ENCODE measurements at places on chromosomes 1 and 21.

DNA sequence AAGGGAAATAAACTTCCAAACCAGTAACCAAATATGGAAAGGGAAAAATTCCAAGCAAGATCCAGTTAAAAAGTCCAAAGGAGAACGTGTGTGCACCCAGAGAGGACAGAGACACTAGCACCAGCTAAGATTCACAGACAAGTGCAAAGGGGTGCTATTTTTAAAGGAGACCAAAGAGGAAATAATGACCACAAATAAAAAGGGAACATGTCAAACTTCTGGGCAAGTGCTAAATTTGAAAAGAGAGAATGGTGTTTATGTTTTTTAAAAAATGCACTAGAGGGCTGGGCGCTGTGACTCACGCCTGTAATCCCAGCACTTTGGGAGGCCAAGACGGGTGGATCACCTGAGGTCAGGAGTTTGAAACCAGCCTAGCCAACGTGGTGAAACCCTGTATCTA, 8.6 kb downstream of the JAM2 start:
- no peak for DNase-seq

DNA sequence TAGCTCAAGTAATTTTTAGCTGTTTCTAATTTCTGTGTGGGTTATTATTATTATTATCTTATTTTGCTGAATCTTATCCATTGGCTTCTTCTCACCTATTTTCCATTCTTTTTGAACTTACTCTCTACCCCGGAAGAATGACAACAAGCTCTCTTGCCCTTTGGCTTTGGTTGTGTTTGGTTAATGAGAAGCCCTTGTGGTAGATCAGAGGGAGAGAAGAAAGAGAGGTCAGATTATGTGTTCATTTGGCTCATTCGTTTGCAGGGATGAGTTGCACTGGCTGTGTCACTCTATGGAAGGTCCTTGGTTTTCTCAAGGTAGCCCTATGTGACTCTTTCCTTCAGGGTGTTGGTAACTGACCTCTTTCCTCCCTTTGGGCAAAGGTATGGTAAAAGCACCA, 391.9 kb downstream of the LMO4 start:
- no peak for DNase-seq

DNA sequence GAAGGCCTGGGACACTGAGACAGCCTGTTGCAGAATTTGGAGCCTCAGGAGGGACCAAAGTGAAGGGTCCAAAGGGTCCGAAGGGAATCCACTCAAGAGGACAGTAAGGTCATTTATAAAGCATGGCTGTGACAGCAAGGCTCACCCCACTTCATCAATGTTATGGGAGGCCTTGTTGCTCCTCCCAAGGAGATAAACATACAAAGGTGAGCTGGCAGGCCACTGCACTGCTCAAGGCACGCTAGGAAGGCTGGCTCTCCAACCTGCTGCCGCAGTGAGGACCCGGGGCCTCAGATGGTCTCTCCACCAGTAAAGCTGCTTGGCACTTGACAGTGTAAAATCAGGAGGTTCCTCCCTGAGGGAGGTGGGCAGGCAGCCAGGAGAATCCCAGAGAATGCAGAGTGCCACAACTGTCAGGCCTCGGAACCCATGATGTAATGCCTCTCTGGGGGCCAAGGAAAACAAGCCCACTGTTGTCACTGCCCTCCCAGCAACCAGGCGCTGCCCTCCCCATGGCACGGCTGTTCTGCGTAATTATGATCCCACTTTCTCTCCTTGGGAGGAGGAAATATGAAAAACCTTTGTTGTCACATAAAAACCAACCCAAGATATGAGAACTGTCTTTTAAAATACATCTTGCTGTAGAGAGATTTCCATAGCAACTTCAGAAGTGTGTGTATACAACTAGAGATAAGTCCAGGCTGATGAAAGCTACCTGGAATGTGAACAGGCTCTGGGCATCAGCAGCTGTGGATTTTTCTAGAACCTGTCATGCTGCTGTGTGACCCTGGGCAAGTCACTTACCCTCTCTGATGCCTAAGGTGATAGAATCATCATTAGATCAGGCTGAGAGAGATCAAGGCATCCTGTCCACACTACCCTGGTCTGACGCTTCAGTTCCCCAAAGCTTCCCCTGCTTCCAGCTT, 102.5 kb downstream of the KCNN3 start:
- DNase-seq, result peak; percentile 68

GRCh38 chr1:116112388-116113140, 1.4 kb downstream of the MAB21L3 start:
- no peak for DNase-seq

GRCh38 chr1:177830531-177831135, 139.2 kb downstream of the SEC16B start:
- no peak for DNase-seq

- peak; percentile 46 for DNase-seq
Measured at GRCh38 chr1:56146449-56146848, 432.9 kb downstream of the PLPP3 start.

DNA sequence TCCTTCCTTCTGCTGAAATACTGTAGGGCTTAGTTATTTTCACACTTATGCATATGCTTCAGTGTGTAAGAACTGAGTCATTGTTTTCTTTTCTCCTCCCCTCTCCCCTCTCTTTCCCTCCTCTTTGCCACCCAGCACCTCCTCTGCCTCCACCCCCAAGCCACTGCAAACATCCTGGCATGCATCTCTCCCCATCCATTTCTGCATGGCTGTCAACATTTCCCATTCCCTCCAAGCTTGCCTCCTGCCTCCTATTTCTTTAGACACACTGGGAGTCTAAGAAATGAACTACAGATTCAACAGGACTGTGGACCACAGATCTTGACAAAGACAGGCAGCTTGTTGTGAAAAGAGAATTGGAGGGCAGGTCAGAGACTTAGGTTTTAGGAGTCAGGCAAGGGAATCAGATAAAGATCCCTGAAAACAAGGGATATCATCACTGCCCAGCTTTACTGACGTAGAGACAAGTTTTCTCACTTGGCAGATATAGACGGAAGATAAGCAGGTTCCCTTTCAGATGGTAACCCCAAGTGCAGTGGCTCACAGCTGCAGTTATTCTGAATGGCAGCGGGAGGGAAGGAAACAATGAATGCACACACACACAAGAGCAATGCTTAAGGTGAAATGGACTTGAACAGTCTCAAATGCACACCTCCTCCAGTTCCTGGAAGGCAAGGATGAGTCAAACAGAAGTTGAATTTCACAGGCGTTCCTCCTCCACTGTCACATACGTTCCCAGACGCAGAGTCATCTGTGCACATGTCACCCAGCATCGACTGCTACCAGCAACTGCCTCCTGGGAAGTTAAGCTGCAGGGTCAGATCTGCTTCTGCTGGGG, 56.1 kb downstream of the HIVEP3 start:
- DNase-seq, result no peak

- DNase-seq, result no peak
Measured at GRCh38 chr21:35171385-35171784, 122.3 kb upstream of the RUNX1 start.

GRCh38 chr1:111247125-111247838, 19.8 kb downstream of the CHI3L2 start:
- DNase-seq, result no peak

- no peak for DNase-seq
Measured at GRCh38 chr21:44466996-44467858, 11.9 kb downstream of the LRRC3 start.

GRCh38 chr1:191629836-191630235, 528.4 kb upstream of the RGS18 start:
- no peak for DNase-seq

DNA sequence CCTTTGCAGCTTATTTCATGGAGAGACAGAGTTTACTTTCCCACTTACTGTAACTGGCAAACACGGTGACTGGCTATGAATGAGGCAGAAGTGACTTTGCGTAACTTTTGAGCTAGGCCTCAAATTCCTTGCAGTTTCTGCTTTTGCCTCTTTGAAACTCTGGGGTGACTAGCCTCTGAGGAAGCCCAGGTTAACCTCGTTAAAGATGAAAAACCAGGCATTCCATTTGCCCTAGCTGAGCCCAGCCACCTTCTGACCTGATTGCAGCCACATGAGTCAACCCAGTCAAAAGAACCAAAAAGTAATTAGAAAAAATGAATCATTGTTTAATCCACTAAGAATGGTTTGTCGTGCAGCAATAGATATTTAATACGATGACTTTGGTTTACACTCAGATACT, 20.4 kb downstream of the PRMT6 start:
- DNase-seq, result no peak

- DNase-seq, result no peak
Measured at GRCh38 chr1:247448107-247448791, 9.7 kb downstream of the OR2B11 start.

DNA sequence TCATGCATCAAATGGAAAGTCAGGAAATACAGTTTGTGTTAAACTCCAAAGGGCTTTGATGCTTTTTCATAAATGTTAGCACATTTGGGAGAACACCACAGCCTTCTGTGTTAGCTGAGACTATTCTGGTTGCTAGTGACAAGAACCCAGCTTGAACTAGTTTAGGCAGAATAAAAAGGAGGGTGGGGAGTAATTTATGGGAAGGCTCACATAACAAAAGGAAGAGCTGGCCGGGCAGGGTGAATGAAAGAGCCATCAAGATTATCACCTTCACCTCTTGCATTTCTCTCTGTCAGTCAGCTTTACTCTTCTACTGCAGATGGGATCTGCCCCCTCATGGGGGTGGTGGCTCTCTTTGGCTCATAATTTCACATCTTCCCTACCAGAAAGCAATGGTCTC, 75.4 kb upstream of the VTCN1 start:
- DNase-seq, result no peak

DNA sequence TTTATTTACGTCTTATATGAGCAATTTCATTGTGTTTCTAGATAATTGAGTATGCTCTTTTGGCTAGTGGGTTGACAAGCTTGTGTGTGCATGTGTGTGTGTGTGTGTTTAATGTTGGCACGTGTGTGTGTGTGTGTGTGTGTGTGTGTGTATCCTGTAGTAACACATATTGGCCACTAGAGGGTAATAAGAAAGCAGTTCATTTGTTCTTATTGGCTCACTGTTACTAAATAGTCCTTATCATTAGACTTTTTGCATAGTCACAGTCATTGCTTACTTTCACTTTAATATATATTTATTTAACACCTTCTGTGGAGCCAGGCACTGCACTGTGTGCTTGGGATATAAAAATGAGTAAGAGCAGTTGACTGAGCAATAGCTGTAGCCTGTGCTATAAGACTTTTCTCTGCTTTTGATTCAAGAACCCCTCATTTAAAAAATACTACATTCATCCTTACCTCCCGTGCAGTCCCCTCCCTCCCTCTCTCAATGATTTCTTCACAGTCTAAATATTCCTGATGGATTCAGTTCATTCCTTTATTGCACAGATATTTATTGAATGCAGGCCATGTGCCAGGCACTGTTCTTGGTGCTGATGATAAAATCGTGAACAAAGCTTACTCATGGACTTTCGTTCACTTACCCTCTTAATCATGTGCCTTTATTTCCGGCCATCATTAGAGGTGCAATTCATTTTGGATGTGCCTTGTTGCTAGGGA, 96.7 kb downstream of the DYRK1A start:
- DNase-seq, result no peak

DNA sequence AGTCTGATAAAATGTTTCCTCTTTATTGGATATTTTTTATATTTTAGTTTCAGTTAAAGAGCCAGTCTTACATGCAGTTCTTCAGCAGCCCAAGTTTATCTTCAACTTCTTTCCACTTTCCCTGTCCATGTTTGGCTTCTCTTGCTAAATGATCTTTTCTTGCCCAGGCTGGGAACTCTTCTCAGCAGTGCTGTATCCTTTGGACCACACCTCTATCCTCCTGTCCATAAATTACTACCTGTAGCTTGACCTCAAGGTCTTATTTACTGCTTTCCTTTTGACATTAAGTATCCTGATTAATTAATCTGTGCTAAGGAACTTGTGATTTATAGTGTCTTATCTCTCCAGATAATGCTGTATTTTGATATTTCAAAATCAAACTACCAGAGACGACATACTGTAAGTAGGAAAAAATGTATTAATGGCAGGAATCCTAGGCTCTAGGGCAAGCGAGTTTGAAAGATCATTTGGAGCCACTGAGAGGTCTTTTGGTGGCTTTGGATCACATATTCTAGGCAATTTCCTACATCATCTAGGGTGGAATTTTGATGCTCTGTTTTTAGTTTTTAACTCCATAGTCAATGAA, 20.5 kb upstream of the PDC start:
- no peak for DNase-seq

All from NCI-H446 (cell line).